ENCODE measurements at places on chromosomes 1 and 21.

GRCh38 chr1:205961405-205961804 is 18.1 kb upstream of the SLC26A9 start:
- no peak for DNase-seq

DNA sequence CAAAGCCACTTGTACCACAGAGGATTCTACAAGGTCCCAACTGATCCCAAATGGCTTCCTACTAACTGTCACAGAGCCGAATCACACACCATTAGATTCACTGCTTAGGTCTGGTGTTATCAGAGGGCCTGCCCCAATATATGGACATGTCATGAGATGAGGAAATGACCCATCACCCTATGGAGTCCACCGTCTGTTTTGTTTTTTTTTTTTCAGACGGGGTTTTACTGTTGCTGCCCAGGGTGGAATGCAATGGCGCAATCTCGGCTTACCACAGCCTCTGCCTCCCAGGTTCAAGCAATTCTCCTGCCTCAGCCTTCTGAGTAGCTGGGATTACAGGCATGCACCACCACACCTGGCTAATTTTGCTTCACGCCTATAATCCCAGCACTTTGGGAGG is 83.8 kb upstream of the ETS2 start:
- no peak for DNase-seq

- no peak for DNase-seq
Measured at GRCh38 chr1:64490213-64490818, 20.4 kb downstream of the CACHD1 start.

DNA sequence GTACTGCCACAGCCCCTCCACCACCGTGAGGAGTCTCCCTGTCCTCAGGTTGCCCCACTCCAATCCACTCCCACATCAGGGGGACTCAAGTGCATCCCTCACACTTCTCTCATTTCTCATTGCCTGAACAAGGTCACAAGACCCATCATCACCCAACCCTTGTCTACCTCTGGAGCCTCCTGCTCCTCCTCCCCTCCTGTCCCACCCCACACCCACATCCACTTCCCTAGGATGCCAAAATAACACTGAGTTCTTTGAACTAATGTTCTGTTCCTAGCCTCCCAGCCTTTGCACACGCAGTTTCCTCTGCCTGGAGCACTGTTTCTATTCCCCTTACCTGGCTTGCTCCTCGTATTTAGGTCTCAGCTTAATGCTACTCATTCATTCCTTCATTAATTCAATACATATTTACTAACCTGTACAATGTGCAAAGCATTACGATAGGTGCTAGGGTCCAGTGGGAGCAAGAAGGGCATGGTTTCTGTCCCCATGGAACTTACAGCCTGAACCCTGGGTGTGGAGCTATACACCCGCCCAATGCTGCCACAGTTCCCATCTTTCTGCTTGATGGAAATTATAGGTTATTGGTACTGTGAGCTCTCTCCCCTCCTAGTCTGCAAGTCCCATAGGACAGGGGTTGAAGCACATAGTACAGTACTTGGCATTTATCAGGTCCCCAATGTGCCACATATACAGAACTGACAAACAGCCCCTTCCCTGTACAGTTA is 96.1 kb upstream of the GRIK3 start:
- DNase-seq: no peak

GRCh38 chr21:15064576-15065391 is at the start of gene NRIP1:
TSS of gene NRIP1 (minus strand) at chr21:15065000. CDS start at chr21:14968192, 96,808 bp downstream.
- peak; percentile 76 for DNase-seq

DNA sequence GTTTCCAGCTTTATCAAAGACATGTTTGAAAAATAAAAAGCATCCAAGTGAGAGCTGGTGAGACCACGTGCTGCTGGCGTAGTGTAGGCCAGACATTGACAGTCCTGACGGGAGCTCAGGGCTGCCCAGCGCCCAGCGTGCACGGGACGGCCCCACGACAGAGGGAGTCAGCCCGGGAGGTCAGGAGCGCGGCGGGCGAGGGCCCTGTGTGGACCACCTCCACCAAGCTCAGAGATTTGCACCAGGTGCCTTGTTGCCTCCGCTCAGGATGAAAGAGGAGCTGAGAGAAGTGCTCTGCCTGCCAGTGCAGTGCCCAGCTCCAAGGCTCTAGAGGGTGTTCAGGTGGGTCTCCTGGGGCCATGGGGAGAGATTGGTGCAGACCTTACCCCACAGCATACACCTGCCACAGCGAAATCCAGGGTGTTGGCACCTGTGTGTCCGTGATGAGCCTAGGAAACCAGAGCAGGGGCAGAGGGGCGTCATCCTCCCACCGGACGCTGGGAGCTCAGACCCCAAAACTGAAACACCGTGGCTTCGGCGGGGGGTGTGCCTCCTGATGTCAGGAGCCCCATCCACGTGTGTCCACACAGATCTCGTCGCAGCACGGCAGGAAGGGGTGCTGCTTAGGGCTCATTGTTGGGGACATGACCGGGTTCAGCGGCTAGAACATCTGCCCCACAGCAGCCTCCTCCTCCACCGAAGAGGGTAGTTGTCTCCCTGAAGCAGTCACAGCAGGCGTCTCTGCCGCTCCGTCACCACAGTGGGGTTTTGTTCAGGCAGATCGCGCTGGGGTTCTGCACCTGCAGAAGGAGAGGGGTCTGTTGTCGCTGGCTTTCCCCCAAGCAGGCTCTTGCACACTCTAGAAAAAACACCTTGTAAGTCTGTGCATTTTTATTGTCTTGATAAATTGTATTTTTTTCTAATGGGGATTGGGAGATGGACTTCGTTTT is 64.2 kb downstream of the POFUT2 start:
- no peak for DNase-seq

- no peak for DNase-seq
Measured at GRCh38 chr1:168252204-168252733, 26.5 kb downstream of the SFT2D2 start.

DNA sequence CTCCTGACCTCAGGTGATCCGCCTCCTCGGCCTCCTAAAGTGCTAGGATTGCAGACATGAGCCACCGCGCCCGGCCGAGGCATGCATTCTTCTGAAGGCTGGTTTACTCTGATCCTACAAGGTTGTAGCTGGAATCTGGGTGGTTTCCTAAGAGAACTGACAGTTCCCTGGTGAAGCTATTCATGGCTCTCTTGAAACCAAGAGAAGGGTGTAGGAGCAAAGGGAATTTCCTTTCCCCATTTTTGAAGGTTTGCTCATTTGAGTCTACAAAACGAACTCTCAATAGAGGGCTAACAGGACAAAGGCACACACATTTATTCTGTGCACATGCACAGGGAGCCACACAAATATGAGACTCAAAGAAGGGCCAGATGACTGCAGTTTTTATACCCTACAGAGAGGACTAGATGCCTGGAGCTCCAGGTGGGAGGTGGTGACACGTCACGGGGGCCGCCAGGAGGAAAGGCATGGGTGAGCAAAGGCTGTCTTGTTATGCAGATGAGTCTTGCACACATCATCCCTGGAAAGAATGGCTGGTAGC is 49.5 kb upstream of the ERRFI1 start:
- DNase-seq: no peak

DNA sequence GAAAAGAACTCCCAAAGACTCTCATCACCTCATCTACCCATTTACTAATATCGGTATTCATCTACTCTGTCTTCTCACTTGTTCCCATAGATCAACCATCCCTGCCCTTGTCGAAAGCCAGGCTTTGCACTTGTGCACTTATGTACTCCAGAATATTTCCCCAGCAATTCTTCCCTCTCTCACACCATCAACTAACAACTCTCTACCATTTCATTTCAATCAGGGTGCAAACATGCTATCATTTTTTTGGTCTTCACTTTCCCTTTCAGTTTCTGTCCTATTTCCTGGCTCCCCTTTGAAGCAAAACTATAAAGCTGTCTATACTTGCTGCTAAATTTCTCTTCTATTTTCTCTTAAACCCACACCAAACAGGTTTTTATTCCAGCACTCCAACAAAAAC is 6.7 kb downstream of the C1orf105 start:
- no peak for DNase-seq

DNA sequence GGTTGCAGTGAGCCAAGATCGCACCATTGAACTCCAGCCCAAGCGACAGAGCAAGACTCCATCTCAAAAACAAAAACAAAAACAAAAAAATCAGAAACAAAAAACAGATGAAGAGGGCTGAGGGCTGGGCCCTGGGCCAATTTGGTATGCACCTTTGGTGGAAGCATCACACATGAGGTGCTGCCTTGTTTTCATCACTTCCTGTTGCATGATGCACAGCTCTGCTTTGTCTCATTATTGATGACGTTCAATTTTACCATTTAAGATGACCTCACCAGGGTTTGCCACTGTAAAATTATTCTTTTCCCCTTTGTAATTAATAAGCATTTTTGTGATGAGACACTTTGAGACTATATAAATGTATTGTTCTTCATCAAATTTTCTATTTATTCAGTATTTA is 9.8 kb upstream of the IFNAR2 start:
- no peak for DNase-seq

DNA sequence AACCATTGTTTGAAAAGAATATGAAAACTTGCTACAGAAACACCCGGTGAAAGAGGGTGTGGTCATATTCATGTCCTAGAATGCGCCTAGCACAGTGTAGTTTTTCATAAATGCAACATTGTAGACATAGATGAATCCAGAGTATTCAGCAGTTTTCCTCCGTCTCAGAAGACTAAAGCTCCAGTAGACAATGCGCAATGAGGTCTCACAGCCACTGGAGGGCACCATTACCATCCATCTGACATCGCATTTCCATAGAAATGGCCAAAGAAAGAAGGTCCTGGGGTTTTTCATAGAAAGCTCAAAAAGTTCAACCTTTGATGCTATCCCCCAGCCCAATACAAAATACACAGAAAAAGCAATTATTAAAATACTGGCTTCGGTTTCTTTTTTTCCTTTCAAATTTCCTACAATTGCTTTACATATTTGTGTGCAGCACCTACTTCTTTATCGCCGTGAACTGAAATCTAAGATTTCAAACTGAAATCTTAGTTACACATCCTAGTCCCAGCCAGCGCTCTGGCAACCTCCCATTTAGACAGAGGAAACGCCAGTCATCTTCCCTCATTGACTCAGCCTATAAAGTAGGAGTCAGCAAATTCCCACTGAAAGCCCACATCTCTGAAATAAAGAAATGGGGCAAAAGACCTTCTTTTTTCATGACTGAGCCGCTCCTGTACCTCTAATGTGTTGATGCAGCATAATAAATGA is 3.9 kb upstream of the CD58 start:
- peak; percentile 22 for DNase-seq

DNA sequence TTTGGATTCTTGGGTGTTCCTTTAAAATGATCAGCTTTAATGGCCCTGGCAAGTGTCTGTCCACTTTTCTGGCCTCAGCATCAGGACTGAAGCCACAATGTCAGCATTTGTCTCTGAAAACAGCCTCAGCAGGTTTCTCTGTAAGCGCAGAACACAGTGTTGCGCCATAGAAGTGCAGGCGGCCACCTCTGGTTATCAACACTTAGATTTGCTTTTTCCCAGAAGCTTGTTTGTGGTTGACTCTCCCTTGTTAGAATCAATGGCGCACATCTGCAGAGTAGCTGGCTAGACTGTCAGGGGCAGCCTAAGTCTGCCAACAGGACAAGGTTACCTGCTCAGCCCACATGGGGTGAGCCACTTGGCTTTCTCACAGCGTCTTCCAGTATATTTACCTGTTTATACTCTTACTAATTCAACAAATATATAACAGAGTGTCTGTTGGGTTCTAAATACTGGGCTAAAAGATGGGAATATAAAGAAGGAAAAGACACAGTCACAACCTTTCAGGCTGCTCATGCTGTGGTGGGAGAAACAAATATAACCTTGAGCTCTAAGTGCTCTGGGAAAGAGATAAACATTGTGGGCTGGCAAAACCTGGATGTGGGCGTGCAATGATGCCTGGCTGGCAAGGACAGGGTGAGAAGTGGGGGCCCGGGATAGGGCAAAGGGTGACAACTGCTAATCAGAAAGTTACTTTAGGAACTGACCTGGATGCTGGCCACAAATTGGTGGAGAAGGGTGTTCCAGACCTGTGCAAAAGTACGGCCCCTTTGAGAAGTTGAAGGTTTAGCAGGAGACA is 149.3 kb upstream of the KIAA0040 start:
- no peak for DNase-seq

GRCh38 chr21:43322805-43323204 is 104.1 kb downstream of the SIK1 start:
- no peak for DNase-seq

DNA sequence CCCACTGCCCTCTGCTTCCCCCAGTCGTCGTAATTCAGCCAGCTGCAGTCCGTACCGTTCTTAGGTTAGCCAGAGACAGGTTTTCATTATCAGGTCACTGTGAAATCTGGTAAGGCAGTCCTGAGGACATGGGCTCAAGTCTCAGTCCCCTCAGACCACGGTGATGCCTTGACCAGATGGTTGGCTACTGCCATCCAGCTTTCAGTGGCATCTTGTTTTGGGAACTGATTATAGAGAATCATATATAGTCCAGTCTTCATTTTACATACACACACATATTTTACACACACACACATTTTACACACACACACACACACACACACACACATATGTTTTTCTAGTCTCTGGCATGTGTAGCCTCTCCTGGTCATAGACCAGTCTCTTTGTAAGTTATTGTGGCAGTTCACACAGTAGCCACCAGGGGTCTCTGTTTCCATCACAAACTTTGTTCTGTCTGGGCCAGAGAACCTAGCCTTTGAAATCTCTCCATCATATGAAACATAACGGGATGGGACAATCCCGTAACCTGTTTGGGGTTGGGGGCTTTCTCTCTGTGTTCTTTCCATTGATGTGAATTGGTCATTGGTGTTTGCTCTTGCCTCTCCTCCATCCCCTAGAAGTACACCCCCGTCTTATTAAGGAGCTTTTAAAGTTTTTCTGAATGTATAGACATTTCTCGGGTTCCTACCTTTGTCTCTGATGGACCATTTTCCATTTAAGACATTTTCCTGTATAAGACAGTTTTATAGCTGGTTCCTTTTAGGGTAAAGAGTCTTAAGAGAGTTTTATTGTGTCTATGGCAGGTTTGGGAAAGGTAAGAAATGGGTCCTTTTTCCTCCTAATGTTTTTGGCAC is 8.4 kb upstream of the IKBKE start:
- DNase-seq: peak; percentile 51

GRCh38 chr1:10431070-10431730 is 967 bp downstream of the CENPS start:
- DNase-seq: no peak

GRCh38 chr1:23341931-23342692 is 2.0 kb downstream of the HNRNPR start:
- no peak for DNase-seq

Data from activated T-helper 1 cell treated with Interleukin-2 at 50 U/mL for 16 hours (primary cell).